ENCODE measurements at places on chromosomes 2 and 18.

- peaks cover 5% of the 10 kb centered on the region for H3K36me3 ChIP-seq
- H3K4me3 ChIP-seq, result peak overlapping the region; percentile 88
- DNase-seq, result peak; percentile 84
- H3K27ac ChIP-seq, result peak overlapping the region; percentile 95
These were observed 83.7 kb downstream of the MTA3 start for GRCh38 chr2:42652086-42652485.

- peaks cover 40% of the 10 kb centered on the region for H3K27me3 ChIP-seq
- H3K4me1 ChIP-seq, result no peaks in the 10 kb centered on the region
- H3K27ac ChIP-seq, result no peak within 1 kb of the TSS
- H3K4me3 ChIP-seq, result no peak within 1 kb of the TSS
- H3K36me3 ChIP-seq, result no peaks in the 10 kb centered on the region
These were observed at the start of gene SERPINB12 for GRCh38 chr18:63542069-63542468. TSS of gene SERPINB12 (plus strand) at chr18:63542369. CDS start at chr18:63556160, 13,791 bp downstream.

DNA sequence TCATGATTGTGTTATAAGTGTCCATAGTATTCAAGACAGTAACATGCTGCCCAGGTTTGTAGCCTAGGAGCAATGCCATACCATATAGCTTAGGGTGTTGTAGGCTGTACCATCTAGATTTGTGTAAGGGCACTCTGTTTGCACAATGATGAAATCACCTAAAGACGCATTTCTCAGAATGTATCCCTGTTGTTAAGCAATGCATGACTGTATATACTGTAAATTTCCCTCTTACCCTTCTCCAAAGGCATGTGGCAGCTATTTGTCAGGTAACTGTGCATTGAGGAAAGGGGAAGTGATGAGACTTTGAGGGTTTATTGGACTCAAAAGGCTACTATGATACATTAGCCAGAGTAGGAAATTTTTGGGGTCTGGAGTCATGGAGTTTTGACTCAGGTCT, 180.8 kb downstream of the VAPA start:
- DNase-seq, result no peak
- no peaks in the 10 kb centered on the region for H3K4me1 ChIP-seq
- no peak overlapping the region for H3K27ac ChIP-seq
- H3K27me3 ChIP-seq, result no peaks in the 10 kb centered on the region
- H3K36me3 ChIP-seq, result no peaks in the 10 kb centered on the region

DNA sequence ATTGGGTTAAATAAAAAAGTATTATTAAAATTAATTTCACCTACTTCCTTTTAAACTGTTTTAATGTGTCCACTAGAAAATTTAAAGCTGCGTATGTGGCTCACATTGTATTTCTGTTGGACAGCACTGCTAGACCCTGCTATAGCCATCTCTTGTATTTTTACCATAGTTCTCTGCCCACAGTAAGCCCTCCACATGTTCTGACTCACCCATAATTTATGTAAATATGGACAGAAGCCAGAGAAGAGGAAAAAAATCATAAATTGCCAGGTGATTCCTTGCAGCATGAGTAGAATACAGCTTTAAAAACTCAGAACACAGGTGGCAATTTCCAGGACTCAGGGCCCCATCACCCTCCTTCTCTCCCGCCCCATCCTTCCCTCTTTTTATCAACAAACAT, 142.4 kb upstream of the MEX3C start:
- H3K4me1 ChIP-seq, result no peaks in the 10 kb centered on the region
- H3K4me3 ChIP-seq, result no peak overlapping the region
- no peaks in the 10 kb centered on the region for H3K36me3 ChIP-seq

- no peak for DNase-seq
- H3K27ac ChIP-seq, result no peak overlapping the region
- H3K36me3 ChIP-seq, result no peaks in the 10 kb centered on the region
- H3K4me1 ChIP-seq, result no peaks in the 10 kb centered on the region
- H3K4me3 ChIP-seq, result no peak overlapping the region
- peaks cover 1% of the 10 kb centered on the region for H3K27me3 ChIP-seq
These were observed 925.0 kb upstream of the GYPC start for GRCh38 chr2:125730921-125731320.

DNA sequence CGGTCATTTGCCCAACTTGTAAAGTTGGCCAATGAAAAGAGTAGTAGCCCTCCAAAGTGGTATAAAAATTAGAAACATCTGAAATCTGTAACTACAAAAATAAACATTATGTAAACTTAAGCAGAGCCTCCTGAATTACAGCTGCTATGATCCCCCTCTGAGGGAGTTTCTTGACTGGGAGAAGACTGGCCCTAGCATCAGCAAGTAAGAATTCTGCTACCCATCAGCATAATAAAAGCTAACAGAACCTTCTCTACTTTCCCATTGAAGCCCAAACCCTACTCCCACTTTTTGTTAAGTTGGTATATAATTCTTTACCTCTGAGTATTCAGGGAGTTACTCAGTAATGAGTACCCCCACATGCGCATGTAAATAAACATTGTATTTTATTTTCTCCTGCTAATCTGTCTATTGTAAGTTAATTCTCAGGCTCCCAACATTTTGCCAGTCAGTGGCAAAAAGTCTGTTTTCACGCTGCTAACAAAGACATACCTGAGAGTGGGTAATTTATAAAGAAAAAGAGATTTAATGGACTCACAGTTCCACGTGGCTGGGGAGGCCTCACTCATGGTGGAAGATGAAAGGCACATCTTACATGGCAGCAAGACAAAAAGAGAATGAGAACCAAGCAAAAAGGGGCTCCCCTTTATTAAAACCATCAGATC, 71.3 kb downstream of the MYL12B start:
- no peak for DNase-seq
- H3K4me3 ChIP-seq, result no peak overlapping the region
- peaks cover 4% of the 10 kb centered on the region for H3K27me3 ChIP-seq
- no peak overlapping the region for H3K27ac ChIP-seq
- no peaks in the 10 kb centered on the region for H3K36me3 ChIP-seq
- no peaks in the 10 kb centered on the region for H3K4me1 ChIP-seq

Data from naive thymus-derived CD8-positive, alpha-beta T cell (primary cell).